NCI-H2081 treated with DMSO at 0.1 percent for 48 hours (cell line): ENCODE measurements at places on chromosomes 13 and 19.

DNA sequence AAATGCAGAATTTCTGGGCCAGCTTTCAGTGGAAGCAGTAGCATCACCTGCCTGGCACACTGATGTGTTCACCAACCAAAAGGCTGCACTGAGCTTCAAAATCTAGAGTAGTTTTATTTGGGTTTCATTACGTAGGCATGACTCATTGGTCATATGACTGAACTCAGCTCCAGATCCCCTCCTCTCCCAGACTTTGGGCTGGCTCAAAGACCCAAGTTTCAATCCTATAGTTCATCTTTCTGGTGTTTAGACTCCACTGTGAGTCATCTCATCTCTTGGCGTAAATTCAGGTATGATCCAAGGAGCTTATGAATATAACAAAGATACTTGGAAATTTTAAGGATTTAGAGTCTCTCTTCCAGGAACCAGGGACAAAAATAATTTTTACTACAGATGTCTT is 17.7 kb downstream of the ZMYM5 start:
- no peak for DNase-seq

DNA sequence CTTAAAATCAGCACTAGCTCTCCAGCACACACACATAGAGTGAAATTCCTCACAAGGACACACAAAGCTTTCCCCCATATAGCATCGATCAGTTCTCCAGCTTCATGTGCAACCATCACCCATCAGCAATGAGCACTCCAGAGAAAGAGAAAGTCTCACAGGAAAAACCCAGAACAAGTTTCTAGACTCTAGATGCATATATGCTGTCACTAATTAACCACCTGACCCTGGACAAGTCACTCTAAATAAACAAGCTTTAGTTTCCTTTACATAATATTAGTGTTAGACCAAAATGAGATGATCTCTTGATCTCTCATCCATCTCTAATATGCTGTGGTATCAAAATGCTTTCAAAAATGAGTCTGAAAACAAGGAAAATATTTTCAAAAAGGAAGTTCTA is 81.2 kb downstream of the TBC1D4 start:
- no peak for DNase-seq

DNA sequence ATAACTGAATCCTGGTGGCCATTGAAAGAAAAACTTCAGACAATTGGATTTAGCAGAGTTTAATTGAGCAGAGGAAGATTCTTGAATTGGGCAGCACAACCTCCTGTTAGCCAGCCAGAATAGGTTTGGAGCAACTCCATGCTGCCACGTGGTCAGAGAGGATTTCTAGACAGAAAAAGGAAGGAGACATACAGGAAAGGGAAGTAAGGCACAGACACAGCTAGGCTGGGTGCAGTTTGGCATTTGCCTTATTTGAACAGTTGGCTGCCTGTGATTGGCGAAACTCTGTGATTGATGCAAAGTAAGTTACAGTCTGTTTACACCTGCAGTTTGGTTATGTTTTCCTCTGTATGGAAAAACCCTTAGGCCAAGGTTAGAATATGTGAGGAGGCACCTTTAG is 85.8 kb upstream of the SPATA13 start:
- no peak for DNase-seq

- DNase-seq = no peak
These were observed 156.8 kb downstream of the RGCC start for GRCh38 chr13:41613984-41614661.
